ENCODE measurements at places on chromosomes 11 and 22. TPM values are rescaled to one million over a fixed set of nuclear protein-coding genes. Genes with fewer than 3 reads are reported as not detected.

The CHORDC1 gene
- total RNA-seq, result 61.9 TPM

The NEFH gene
- total RNA-seq, result 0.87 TPM

The OR8A1 gene
- not detected for total RNA-seq

The CD81 gene
- total RNA-seq, result 137 TPM

The SYT9 gene
- not detected for total RNA-seq

The OR8G1 gene
- total RNA-seq, result not detected

The OR52E8 gene
- not detected for total RNA-seq

The GGT1 gene
- 48.1 TPM for total RNA-seq

The KCNQ1 gene
- total RNA-seq, result 24.3 TPM

The OR8D4 gene
- total RNA-seq, result not detected

The ASPHD2 gene
- 8.8 TPM for total RNA-seq

The MPEG1 gene
- not detected for total RNA-seq

The ALDH3B2 gene
- total RNA-seq, result not detected

The YPEL4 gene
- 0.19 TPM for total RNA-seq

The PATE4 gene
- total RNA-seq, result not detected

The IFITM10 gene
- total RNA-seq, result 1.3 TPM

The UBQLN3 gene
- total RNA-seq, result not detected

The MMP8 gene
- not detected for total RNA-seq

The OR51A2 gene
- total RNA-seq, result not detected

Data from activated CD4-positive, alpha-beta T cell treated with anti-CD3 and anti-CD28 coated beads, Interleukin-2, amount 10 ng/mL, durations not matched to agents 7 days and 5 days (primary cell).